ENCODE measurements at places on chromosomes 7 and 10.

- DNase-seq = no peak
Measured at GRCh38 chr10:454860-455259, 234.6 kb downstream of the DIP2C start.

DNA sequence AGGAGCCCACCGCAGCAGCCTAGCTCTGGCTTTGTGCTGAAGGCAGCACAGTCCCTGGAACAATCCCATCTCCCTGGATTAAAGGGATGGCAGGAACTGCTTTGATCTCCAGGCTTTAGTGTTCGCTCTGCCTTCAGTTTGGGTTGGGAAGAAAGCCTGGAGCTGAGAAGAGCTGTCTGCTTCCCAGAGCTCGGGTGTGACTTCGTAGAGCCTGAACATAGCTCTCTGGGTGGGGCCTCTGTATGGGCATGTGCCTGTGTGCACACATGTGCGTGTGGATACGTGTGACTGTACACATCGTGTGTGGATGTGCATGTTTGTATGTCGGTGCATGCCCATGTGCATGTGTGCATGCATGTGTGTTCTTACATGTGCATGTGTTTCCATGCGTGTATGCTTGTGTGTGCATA is 8.7 kb downstream of the ADCY1 start:
- DNase-seq = no peak

GRCh38 chr10:96643920-96644319 is 57.1 kb upstream of the TM9SF3 start:
- DNase-seq = no peak

DNA sequence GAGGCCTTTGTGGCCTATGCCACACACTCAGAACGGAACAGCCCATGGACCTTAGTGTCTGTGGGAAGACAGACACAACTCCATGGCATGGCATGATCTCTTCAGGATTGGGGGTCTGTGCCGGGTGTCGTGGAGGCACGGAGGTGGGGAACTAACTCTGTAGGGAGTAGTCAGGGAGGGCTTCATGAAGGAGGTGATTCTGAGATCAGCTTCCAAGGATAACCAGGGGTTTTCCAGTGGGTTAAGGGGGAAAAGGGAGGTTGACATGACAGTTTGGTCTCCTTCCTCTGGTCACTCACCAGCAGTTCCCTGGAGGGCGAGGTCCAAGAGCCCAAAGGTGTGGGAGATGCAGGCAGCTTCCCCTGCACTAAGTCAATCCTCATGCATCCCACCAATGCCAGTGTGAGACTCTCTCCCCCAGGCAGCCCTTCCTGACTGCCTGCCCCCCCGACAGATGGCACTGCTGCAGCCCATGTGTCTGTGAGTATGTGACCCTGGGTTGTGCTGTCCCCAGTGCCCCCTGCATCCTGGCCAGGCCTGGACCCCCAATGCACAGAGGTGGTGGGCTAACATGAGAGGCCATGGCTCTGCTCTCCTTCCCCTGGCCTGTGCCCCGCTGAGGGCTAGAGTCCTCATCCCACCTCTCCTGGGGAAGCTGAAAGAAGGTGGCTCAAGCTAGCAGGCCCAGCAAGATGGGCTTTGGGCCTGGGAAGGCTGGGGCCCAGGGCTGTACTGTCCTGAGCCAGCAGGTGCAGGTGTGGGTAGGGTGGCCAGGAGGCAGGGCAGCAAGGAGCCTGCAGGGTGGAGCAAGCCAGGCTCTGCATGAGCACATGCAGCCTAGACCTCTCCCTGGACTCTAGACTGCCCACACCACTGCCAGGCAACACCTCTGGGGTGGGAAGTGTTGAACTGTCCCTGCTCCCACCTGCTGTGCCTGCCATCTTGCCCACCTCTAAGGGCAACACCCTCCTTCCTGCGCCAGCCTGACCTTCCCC is 39.7 kb downstream of the RASGEF1A start:
- DNase-seq = no peak

DNA sequence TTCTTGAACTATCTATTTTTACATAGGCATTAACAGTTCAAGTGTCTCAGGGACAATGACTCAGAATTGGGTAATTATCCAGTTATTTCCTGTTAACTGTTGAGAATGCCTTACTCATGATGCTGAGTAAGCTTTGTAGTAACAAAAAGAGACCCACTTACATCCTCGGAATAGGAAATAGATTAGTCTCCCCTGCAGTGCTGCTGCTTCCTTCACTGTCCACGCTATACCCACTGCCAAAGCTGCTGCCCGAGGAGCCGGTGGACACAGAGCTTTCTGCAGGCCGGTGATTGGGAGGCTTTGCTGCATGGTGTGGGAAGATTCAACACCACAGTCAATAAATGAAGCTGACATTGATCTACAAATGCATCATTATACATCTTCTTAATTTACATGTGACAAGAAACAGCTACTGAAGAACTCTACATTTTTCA is 357.1 kb downstream of the PCLO start:
- DNase-seq = no peak

GRCh38 chr10:97024168-97025073 is 161.3 kb downstream of the SLIT1 start:
- DNase-seq = no peak

DNA sequence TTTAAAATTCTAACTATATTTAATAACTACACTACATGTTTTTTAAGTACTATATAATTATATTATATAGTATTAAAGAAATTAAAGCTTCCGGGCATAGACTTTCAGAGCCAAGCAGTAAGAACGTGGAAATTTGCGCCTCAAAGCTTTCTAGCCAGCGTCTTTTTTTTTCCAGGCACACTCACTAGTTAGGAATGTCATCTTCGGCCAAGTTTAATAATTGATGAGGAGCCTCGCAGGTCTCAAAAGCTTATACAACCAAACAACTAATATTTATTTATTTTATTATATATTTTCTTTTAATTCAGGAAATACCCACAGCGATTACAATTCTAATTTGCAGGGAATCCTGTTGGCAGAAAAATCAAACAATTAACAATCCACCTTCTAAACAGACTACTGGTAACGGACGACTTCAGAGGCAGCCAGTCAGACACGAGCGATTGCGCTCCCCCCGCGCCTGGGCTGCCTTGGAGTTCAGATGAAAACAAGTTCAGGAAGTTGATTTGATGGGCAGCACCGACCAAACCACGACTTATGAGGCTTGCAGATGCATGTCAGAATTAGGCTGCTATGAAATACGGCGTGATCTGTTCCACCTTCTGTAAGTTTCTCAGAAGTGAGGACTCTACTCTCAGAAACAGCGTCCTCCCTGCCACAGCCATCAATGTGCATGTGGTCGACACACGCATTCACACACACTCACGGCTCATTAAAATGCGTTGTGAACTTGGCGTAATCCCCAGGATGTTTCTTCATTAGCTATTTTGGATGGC is 431.8 kb upstream of the MGMT start:
- DNase-seq = no peak

- no peak for DNase-seq
Measured at GRCh38 chr7:128359336-128359735, 2.2 kb downstream of the PRRT4 start.

- no peak for DNase-seq
Measured at GRCh38 chr7:102834466-102834865, 78.3 kb upstream of the LRRC17 start.

GRCh38 chr10:121281576-121281975 is 316.7 kb downstream of the FGFR2 start:
- DNase-seq = no peak

DNA sequence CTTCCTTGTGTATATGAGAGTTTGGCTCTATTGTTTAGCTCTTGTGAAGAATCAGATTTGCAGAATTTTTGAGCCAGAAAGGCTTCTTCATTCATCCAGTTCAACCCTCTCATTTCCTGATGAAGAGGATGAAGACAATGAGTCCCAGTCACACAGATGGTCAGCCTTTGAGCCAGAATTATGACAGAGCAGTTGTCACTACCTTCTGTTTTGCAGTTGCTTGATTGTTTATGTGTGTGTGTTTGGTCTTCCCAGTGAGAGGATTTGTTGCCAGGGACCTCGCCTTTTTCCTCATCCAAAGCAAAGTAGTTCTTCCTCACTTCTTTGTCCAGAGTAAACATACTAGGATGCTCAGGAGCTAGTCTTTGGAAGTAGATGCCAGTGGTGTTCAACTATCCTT is 15.6 kb downstream of the MDFIC start:
- no peak for DNase-seq

GRCh38 chr7:44094883-44095592 is 9.1 kb upstream of the AEBP1 start:
- DNase-seq = no peak

DNA sequence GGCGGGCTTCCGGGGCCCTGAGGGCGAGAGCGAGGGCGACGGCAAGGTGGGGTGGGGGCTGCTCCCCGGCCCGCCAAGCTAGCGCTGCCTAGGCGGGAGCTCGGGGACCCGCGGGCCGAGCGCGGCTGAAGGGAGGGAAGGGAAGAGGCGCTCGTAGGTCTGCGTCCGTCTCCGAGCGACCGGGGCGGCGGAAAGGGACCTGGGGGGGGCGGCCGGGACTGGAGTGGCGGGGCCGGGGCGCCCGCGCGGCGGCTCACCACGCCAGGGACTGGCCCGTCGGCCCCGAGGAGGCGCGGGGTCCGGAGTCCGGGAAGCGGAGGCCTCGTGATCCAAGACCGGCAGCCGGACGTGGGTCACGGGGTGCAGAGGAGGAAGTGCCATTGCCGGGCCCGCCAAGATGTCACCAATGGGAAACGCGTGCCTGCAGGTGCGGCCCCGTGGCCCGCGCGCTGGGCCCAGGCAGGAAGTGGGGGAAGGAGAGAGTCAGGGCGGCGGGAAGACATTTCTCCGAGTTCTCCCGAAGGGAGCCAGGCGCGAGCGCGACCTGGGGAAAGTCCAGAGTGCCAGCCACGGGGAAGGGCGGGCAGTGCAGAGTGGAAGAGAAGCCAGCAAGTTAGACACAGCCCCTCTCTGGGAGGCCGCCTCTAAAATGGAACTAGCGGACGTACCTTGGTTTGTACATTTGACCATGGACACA is 11.9 kb downstream of the HNRNPF start:
- DNase-seq = no peak

DNA sequence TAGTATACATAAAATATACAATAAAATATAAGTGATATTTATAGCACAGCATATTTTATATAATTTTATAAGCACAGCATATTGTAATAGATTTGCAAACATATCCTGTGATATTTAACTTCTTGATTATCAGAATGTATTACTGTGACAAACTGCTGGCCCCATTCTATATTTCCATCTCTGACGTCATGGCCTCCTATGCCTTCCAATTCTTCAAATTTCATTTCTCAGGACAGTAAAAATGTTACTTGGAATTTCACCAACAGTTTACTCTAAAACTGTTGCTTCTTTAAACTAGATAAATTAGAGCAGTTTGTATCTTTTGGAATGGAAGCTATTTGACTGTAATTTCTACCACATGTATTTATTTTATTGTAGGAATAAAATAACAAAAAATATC is 102.5 kb upstream of the SLC25A13 start:
- DNase-seq = no peak

DNA sequence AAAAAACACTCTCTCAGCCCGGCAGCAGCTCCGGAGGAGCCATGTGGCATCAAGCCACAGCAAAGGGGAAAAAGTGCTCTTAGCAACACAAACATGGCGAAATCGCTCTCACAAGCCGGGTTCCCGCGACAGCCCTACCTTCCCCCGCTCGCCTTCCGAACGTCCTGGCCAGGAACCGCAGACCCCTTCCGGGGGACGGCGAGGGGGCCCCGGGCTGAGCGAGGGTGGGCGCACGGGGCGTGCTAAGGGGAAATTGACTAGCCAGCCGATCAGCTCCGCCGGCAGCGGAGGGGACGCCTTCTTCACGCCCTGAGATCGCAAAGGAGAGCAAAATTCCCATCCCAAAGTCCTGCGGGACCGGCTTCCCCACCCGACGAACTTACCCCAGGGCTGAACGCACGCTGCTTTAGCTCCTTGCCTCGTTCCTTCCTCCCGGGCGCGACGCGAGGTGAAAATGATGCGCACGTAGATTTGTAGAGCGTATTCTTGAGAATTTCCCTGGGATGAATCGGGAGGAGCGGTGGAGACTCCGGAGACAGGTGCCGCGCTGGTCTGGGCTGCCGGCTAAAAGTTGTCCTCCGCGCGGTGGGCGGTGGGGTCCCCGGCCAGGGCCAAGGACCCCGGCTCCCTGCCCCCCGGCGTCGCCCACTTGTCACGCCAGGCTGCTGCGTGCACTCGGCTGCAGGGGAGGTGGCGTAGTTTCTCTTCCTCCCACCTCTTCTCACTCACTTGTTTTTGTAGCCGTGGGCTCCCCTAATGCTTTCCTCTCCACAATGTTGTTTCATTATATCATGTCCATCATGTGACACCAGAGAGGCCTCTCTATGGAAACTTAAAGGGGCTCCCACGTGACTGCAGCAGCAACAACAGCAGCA is 220.1 kb upstream of the MKLN1 start:
- DNase-seq = peak; percentile 72

DNA sequence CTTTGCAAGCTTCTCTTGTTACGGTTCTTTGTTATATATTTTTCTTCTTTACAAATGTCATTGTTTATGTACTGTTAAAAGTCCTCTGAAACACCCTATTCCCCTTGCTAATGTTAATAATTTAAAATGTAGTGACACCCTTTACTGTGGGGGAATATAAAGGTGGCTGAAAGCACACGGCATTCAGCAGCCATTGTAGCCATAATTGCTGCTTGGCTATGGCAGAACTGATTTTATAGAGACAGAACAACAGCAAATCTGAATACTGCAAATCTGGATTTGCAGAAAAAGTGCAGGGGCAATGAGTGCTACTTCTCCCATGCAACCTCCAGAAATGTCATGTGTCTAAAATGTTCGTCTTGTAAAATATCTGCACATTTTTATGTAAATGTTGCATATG is 3.7 kb upstream of the WASL start:
- DNase-seq = no peak

- no peak for DNase-seq
Measured at GRCh38 chr10:44234483-44234875, 150.4 kb downstream of the CXCL12 start.

DNA sequence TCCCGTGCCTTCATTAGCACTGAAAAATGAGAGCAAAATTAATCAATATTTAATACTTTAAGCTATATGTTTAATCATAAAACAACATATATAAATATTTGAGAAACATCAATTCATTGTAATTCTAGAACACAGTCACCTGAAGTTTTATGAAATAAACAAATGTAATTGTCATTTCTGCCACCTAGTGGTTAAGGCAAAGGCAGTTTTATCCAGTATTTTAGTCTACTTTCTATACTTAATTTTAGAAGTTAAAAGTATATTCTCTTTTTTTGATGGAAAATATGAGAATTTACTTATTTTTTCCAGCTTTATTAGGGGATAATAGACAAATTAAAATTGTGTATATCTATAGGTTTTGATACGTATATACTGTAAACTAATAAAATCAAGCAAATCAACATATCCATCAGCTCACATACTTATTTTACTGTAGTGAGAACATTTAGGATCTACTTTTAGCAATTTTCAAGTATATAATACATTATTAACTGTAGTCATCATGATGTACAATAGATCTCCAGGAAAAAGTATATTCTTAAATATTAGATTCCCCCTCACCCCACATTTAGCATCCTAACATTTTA is 16.9 kb downstream of the PCGF6 start:
- no peak for DNase-seq

- DNase-seq = no peak
Measured at GRCh38 chr7:108789451-108789850, 219.8 kb downstream of the DNAJB9 start.

DNA sequence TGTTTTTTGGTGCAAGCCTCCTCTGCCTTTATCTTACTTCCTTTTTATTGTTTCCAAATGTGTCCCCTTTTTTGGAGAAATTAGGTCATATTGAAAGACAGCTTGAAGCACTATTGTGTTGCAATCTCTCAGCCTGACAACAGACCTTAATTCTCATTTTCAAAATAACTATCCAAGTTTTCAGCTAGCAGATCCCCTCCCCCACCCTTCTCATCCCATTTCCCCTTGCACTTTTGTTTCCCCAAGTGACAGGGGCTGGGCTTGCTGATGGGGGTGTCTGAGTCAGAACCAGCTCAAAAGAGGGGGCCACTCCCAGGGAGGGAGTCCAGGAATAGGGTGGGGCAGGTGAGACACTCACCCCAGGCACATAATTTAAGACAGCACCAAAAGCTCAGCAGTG is 75.3 kb downstream of the MKI67 start:
- no peak for DNase-seq

Measured in NCI-H2171 treated with DMSO at 0.1 percent for 48 hours (cell line).